ENCODE measurements at places on chromosomes 3 and 15. TPM values are rescaled to one million over a fixed set of nuclear protein-coding genes. Genes with fewer than 3 reads are reported as not detected.

NR2F2 gene
- total RNA-seq = 25.0 TPM

PDHB gene
- 59.3 TPM for total RNA-seq

ACKR2 gene
- total RNA-seq = 4.8 TPM

MAGI1 gene
- total RNA-seq = 76.4 TPM

C3orf62 gene
- total RNA-seq = 1.3 TPM

- no peak for DNase-seq
Measured at GRCh38 chr3:127068871-127069270, 86.0 kb downstream of the PLXNA1 start.

DNA sequence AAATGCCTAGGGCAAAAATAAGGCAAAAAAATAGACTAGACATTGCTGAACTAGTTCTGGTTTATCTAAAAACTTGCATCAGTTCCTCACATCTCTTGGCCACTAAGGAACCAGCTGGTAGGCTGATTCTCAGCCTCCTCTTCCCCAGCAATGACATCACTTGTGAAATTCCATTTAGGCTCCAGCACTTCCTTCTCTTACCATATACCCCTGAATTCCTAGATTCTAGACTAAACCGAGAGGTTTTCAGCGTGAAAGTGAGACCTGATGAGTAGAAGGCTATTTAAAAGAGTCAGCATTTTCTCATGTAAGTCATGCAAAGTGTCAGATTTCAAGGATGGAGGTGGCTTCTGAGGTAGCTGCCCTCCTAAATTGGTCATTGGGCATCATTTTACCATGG, 247.1 kb upstream of the CDIN1 start:
- no peak for DNase-seq

DNA sequence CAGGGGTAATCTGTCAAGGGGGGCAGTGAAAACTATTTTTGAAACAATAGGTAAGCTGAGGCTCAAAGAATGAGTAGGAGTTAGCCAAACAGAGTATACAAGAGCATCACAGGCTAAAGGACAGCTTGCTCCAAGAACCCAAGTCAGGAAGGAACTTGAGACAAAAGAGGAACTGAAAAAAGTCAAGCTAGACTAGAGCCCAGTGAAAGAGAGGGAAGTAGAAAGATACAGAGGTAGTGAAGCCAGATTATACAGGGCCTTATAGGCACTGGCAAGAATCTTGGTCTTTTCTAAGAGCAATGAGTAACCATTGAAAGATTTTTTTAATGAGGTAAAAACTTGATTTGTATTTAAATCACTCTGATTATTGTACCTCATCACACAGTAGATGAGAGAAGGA, 69.9 kb downstream of the FILIP1L start:
- DNase-seq = no peak

DNA sequence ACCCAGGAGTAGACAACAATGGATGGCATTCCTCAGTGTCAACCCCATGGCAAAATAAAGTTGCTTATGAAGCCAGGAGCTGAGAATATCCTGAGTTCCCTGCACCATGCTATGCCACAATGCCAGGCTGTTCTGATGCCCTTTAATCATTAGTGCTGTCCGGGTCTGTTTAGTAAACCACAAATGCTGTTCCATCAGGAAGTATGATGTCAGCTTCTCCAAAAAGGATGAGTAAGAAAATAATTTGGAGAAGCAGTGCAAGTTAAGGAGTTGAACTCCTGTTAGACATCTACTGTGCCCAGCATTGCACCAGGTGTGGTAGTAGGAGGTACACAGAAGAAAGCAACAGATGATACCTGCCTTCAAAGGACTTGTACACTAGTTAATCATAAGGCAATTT, 67.9 kb upstream of the GUCA1C start:
- no peak for DNase-seq

DNA sequence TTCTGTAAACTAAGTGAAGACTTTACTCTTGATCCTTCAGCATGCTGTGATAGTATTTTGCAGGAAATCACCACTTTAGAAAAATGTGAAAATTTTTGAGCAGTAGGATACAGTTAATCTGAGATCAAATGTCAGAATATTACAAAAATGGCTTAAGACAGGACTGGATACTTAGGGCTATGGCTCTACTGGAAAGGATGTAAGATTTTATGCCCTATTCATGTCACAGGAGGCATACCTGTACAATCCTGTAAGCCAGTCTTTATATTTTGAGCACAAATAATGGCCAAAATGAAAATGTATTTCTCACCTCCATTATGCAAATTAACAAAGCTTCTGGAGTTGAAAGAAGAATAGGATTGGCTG, 8.6 kb upstream of the TGFBR2 start:
- DNase-seq = no peak
